ENCODE measurements at places on chromosomes 16 and 17.

GRCh38 chr16:7612671-7613070 is 280.0 kb downstream of the RBFOX1 start:
- no peak for DNase-seq

DNA sequence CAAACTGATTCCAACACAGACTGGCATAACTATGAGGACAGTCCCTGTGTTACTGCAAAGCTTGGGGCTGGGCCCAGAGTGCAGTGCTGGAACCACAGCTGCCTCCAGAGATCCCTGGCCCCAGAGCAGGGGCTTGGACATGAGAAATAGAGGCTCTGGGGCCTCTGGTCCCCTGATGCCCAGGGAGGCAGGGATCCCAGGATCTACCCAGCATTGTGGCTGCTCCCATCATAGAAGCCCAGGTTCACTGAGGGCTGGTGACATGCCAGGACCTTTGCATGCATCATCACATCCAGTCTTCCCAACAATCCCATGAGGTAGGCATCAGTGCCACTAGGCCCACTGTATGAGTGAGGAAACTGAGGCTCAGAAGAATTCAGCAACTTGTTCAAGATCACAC is 95.8 kb downstream of the TMEM132E start:
- DNase-seq, result no peak

DNA sequence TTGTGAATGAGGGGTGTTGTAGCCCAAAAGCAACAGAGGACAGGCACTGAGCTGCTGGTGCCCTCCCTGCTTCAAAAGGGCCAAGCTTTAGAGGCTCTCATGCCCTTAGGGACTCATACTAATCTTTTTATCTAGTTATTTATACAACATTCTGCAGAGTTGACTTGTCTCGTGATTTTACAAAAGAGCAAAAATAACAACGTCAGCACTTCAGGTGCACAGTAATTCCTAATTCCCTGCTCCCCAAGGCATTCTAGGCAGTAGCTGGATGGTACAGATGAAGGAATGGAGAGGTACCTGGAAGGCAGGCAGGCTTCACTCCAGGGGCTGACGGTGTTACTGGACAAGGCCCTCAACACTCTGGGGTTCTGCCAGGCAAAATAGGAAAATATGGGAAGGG is 406.7 kb upstream of the CCL2 start:
- no peak for DNase-seq

DNA sequence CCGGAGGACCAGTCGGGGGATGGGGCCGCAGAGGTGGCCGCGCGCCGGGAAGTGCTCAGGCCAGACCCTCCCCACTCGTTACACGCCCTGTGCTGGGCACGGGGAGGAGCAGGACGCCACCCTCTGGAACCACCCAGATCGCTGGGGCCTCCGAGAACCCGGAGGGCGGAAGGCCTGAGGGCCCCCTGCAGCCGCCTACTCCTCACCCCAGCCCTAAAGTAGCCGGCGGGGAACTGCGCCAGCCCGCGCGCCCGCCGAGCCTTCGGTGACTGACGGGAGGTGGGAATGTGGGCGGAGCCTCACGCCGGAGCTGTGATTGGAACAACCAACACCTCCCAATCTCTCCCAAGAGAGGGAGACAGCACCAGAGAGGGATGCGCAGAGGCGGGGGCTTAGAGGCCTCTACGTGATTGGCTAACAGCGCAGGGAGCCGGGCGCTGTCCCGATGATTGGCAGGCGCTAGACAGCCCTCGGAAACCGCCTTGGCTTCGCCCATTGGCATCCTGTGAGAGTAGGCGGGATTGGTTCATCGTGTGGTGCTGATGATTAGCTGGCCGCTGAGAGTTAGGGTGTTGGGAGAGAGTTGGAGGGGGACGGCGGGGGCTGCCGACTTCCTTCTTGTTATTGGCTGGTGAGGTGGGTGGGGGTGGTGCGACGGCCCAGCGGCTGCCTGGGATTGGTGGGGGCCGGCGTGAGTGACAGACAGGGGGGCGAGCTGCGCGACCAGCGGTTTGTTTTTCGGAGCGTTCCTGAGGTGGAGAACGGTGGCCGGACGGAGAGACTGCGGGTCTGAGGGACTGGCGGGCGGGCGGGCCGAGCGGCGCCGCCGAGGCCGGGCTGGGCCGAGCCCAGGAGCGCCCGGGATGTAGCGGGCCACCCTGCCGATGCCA is at the start of gene MAP3K3:
Gene MAP3K3 (plus strand): TSS at position 734 of the 890 bp plus-strand sequence. CDS start 343 bp downstream, outside the sequence.
- DNase-seq, result peak; percentile 100

DNA sequence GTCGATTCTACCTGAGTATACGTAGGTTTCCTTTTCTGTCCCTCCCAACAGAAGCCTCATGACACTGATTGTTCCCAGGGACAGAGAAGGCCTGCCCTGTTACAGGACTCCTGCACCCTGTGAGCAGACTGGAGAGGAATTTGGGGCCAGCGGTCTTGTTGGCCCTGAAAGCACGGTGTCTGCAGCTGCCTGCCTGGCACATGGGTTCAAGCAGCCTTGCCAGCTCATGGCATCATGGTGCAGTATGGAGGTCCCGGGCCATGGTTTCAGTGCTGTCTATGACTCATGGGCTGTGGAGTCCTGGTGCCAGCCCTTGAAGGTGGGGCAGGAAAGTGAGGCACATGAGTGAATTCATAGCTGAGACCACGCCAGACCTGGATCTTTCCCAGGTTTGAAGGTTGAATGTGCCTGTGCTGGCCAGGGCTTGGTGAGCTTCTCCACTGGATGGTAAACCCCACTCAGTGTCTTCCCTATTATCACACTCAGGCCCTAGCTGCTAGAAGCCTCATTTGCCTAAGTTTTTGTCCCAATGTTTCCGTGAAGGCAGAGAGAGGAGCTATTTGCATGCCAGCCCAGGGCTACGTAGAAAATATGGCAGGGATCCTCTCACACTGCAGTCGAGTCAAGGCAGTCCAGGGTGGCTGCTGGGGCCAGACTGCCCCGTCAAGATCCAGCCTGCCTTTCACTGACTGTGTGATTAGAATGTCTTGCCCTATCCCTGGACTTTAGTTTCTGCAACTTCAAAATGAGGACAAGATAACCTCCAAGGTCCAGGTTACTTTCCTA is 277.2 kb upstream of the CCL2 start:
- DNase-seq, result no peak

DNA sequence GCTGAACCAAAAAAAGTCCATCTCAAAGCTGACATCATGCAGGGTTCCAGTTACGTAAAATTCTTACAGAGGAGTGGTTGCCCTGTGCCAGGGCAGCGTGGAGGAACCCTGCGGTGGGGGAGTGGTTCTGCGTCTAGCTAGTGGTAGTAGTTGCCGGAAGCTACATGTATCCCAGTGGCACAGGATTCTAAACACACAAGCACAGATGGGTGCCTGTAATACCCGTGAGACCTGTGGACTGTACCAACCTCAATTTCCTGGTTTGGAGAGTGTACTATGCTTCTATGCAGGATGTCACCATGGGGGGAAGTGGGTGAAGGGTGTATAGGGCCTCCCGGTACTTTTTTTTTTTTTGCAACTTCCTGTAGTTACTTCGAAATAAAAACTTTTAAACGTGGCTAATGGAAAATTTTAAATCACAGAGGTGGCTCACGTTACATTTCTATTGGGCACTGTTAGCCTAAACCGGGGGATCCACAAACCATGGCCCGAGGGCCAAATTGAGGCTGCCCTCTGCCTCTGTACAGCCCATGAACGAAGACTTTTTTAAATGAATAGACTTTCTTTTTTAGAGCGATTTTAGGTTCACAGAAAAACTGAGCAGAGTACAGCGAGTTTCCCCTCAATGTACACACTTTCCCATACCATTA is 38.5 kb downstream of the TBC1D16 start:
- DNase-seq, result no peak

DNA sequence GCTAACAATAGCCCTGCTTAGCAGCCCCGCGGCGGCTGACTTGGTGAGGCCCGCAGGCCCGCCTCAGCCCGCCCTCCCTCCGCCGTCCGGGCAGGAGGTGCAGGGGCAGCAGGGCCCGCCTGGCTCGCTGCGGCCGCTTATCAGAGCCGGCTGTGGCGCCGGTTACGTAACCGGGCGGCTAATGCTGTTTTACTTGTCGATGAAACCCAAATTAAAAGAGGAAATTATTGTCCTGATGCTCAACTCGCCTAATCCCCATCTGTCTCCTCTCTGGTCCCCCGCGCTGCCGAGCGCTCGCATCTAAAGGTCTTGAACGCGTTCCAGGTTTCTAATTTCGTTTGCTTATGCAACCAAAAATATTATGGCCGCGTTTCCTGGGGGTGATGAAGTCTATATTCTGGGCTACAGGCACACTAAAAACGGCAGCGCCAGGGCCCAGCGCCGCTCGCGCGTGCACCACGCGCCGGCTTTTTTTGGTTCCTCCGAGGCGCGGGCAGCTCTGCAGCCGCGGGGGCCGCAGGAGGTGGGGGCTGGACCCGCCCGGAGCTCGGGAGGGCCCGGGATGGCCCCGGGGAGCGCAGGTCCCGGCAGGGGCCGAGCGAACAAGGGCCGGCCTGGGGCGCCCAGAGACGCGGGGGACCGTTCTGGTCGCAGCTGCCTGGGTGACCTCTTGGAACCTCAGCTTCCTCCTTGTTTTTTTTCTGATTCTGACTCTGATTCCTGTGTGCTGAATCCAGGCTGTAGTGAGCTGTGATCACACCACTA is 65.2 kb upstream of the TOB1 start:
- peak; percentile 44 for DNase-seq

GRCh38 chr16:363766-364490 is 6.4 kb downstream of the MRPL28 start:
- DNase-seq, result no peak

DNA sequence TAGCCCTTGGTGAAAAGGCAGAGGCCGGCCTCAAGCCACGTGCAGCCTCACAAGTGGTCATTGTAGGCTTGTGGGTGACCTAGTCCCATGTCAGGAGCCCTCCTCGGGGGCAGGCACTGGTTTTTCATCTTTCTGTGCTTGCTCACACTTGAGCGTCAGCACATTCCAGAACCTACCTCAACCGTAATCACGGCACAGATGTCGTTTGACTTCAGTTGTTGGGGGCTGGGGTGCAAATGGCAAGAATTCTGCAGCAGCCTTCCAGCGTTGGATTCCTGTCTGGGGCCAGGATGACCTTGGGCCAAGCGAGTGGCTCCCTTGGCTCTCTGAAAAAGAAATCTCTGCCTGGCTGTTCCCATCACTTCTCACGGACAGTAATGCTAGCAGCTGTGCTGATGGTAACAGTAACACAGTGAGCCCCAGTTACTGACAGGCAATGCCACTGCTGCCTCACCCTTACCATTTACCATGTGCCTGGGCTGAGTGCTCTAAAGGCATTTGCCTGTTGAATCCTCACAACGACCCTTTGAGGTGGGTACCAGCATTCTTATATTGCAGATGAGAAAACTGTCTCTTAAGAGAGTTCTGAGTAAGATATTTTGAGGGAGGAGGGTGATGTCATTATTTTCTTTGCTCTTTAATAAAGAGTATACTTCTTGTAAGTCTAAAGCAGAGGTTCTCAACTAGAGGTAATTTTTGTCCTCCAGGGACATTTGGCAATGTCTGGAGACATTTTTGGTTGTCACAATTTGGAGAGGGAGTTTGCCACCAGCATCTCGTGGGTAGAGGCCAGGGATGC is 46.5 kb downstream of the KSR1 start:
- peak; percentile 43 for DNase-seq

- DNase-seq, result no peak
Measured at GRCh38 chr16:722835-723633, 2.1 kb downstream of the ANTKMT start.

GRCh38 chr17:55769625-55770000 is 18.8 kb downstream of the PCTP start:
- peak; percentile 39 for DNase-seq

GRCh38 chr17:61492759-61493526 is 40.7 kb downstream of the TBX4 start:
- DNase-seq, result peak; percentile 48

DNA sequence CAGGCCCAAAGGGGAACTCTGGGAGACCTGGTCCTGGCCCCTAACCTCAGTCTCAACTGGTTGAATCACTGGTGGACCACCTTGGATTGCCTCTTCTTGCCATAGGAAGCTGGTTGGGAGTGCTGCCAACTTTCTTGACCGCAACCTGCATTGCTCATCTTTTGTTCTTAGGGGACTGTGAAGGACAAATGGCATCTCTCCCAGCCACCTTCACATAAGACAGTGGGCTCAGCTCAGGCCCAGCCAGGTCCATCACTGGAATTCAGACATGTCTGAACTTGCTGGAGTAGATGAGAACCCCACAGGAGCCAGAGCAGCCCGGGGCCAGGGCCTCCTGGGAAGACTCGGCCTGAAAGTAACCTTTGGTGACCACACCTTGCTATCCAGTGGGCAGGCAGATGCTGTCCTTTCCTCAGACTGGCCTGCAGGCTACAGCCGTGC is 18.8 kb downstream of the ADORA2B start:
- DNase-seq, result no peak

- no peak for DNase-seq
Measured at GRCh38 chr17:75488693-75489510, 26.4 kb downstream of the CASKIN2 start.

GRCh38 chr16:12507366-12507765 is 296.3 kb downstream of the CPPED1 start:
- DNase-seq, result no peak

DNA sequence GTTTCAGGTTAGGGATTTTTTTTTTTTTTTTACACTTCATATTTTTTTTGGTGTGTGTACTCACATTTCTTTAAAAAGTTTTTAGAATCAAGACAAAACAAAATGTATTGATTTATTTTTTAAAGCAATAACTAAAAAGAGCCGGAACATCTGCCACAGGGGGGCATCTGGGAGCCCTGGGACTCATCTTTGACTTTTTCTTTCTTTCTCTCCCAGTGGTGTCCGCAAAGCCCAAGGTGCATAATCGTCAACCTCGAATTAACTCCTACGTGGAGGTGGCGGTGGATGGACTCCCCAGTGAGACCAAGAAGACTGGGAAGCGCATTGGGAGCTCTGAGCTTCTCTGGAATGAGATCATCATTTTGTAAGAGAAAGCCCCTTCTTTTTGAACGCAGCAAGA is 36.3 kb downstream of the WWP2 start:
- DNase-seq, result no peak

GRCh38 chr16:4391631-4392381 is 20.2 kb downstream of the VASN start:
- no peak for DNase-seq

GRCh38 chr17:72104164-72104862 is 16.5 kb upstream of the SOX9 start:
- no peak for DNase-seq

- DNase-seq, result no peak
Measured at GRCh38 chr17:40610359-40610758, 37.3 kb downstream of the SMARCE1 start.

DNA sequence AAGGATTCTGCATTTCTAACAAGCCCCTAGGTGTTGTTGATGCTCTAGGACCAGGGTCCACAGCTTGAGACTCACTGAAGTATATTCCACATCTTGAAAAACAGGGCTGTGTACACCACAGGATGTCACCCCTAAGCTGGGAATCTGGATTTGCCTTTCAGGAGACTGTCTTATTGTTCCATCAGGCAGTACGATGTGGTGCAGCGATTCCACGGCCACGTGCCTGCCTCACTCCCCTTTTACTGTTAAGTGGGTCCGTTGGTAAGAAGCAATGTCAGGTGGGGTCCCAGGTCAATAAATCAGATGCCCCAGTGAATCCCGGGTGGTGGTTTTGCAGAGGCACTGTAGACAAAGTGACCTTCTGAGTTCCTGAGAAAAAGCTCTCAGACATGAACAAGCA is 470.7 kb downstream of the HS3ST3B1 start:
- DNase-seq, result no peak

Measured in fibroblast of skin of left biceps (primary cell).